ENCODE measurements at places on chromosomes 2 and 18. TPM values are rescaled to one million over a fixed set of nuclear protein-coding genes. Genes with fewer than 3 reads are reported as not detected.

The AMMECR1L gene
- 20.2 TPM for total RNA-seq

The SULT1C4 gene
- total RNA-seq = not detected

The ATP6V1C2 gene
- total RNA-seq = not detected

The MC5R gene
- not detected for total RNA-seq

The IL36A gene
- total RNA-seq = 0.23 TPM

The PARD3B gene
- total RNA-seq = 0.50 TPM

The CD8B2 gene
- total RNA-seq = 0.09 TPM

The MOGAT1 gene
- total RNA-seq = not detected

The OTX1 gene
- not detected for total RNA-seq

The MAL gene
- 167 TPM for total RNA-seq

The SKOR2 gene
- not detected for total RNA-seq

The GCA gene
- total RNA-seq = 13.6 TPM

The SCN7A gene
- total RNA-seq = not detected

The MBP gene
- 60.2 TPM for total RNA-seq

The EVA1A gene
- total RNA-seq = not detected

The CRYGD gene
- not detected for total RNA-seq

The CXCR2 gene
- total RNA-seq = 0.19 TPM

The SPP2 gene
- not detected for total RNA-seq

The RNASEH1 gene
- 27.8 TPM for total RNA-seq

The KIAA2012 gene
- total RNA-seq = not detected

The UGT1A5 gene
- not detected for total RNA-seq

The DPYSL5 gene
- total RNA-seq = not detected

The ZSWIM2 gene
- total RNA-seq = not detected

The GREB1L gene
- not detected for total RNA-seq

The DHRS9 gene
- total RNA-seq = 4.5 TPM

The GPBAR1 gene
- total RNA-seq = 0.68 TPM
